Activated CD8-positive, alpha-beta T cell treated with anti-CD3 and anti-CD28 coated beads for 36 hours (primary cell): ENCODE measurements at places on chromosomes 16 and 17. TPM values are rescaled to one million over a fixed set of nuclear protein-coding genes. Genes with fewer than 3 reads are reported as not detected.

DNA sequence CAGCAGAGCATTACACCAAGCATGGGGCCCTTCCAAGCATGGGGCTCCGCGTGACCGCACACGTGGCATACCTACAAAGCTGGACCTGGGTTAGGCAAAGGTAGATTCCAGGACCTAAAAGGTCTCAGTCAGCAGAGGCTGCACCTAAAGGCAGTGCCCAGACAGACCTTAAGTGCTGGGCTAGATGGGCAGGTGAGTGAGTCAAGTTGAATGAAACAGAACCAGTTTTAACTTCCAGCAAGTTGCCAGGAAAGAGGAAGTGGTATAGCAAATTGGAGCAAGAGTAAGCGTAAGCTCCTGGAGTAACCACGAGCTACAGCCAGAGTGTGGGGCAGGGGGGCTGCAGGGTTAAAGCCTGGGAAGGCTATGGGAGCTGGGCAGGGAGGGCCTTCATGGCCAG lies 49.5 kb downstream of the SRCIN1 start:
- no peaks in the 10 kb centered on the region for H3K36me3 ChIP-seq
- no peak overlapping the region for H3K27ac ChIP-seq
- no peak for DNase-seq
- H3K4me3 ChIP-seq = no peak overlapping the region

DNA sequence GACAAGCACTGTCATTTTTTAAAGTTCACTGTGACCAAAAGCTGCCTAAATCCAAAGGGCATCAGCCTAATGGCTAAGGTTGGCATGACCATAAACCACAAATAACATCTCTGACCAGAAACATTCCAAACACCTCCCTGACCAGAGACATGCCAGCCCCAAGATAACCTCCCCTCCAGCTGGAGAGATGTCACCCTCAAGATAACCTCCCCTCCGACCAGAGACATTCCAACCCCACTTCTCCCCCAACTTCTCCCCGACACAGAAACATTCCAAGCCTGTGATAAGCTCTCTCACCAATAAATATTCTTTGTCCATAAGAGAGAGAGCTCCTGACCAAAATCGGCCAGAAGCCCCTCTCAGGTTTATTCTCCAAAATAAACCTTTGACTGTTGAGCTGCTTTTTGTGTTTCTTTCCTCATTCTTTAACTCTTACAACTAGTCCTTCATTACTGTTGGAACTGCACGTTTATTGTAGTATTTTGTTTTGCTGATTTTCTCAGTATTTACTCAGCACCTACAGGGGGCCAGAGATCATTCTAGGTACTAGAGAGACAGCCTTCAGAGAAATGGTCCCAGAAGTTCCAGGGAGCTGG lies 325.6 kb downstream of the SLC39A11 start:
- no peaks in the 10 kb centered on the region for H3K27me3 ChIP-seq
- no peaks in the 10 kb centered on the region for H3K4me1 ChIP-seq
- no peak overlapping the region for H3K27ac ChIP-seq
- peaks cover 8% of the 10 kb centered on the region for H3K36me3 ChIP-seq
- H3K4me3 ChIP-seq = no peak overlapping the region

GRCh38 chr16:52561910-52562741 lies 15.2 kb upstream of the TOX3 start:
- H3K4me3 ChIP-seq = no peak overlapping the region
- H3K4me1 ChIP-seq = no peaks in the 10 kb centered on the region
- no peak overlapping the region for H3K27ac ChIP-seq
- no peak for DNase-seq

GRCh38 chr17:9937901-9938300 lies 32.8 kb upstream of the RCVRN start:
- H3K36me3 ChIP-seq = no peaks in the 10 kb centered on the region
- no peaks in the 10 kb centered on the region for H3K4me1 ChIP-seq
- H3K4me3 ChIP-seq = no peak overlapping the region
- no peak overlapping the region for H3K27ac ChIP-seq

- H3K36me3 ChIP-seq = no peaks in the 10 kb centered on the region
- no peaks in the 10 kb centered on the region for H3K4me1 ChIP-seq
- DNase-seq = no peak
- H3K27ac ChIP-seq = no peak overlapping the region
- peaks cover 4% of the 10 kb centered on the region for H3K27me3 ChIP-seq
These were observed 539.6 kb upstream of the HSBP1 start for GRCh38 chr16:83268169-83268568.

The PTX4 gene
- total RNA-seq = not detected
